ENCODE measurements at places on chromosomes 2 and 18.
A peak's percentile ranks its signal among the peaks of the same experiment; 100 is the strongest.

DNA sequence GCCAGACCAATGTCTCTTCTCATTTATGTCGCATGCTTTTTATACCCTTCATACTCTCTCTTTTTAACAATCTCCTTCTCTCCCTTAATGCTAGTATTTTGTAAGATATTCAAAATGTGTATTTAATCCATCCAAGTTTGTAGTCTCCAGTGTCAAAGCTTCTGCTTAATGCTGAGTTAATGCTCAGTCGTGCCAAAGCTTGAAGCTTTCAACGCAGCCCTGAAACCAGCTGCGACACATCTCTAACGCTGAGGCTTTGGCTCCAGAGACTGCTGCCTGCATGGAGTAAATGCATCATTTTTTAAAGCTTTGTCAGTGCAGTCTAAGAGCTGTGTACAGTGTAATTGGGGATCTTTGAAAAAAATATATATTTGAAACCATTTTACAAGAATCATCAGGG, 2108.8 kb upstream of the PIK3C3 start:
- DNase-seq: no peak

DNA sequence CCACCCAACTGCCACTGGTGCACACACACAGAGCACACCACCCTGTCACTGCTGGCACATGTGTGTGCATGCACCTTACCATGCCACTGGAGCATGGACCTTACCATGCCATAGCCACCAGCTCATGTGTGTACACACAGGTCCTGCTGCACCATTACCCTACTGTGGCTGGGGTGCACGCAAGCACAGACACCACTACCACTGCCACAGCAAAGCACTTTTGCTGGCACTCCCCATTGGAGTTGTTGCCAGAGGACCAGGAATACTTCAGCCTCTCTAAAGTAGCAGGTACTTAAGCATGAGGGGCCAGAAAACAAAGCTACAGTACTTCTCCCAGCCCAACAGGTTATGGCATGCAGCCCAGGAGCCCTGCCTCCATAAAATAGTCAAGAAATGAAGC, 404.8 kb downstream of the MBD2 start:
- no peak for DNase-seq

DNA sequence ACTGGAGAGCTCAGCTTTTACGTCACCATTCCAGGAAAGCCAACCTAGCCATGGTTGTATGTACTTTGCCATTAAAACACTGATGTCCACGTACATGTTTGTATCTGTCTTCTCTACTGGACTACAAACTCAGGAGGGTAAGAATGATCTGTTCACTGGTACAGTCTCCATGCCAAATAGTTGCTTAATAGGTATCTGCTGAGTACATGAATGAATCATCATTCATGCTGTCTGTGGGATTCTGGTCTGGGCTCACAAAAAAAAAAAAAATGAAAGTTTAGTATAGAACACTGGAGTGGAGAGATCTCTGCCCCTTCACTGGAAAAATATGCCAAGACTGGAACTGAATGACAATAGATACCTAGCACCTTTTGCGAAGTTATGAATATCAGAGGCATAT, 102.6 kb upstream of the ITGA4 start:
- no peak for DNase-seq

GRCh38 chr2:60867848-60868247, 13.5 kb upstream of the REL start:
- no peak for DNase-seq

- DNase-seq: no peak
These were observed 6.3 kb downstream of the TRABD2A start for GRCh38 chr2:84874381-84875212.

DNA sequence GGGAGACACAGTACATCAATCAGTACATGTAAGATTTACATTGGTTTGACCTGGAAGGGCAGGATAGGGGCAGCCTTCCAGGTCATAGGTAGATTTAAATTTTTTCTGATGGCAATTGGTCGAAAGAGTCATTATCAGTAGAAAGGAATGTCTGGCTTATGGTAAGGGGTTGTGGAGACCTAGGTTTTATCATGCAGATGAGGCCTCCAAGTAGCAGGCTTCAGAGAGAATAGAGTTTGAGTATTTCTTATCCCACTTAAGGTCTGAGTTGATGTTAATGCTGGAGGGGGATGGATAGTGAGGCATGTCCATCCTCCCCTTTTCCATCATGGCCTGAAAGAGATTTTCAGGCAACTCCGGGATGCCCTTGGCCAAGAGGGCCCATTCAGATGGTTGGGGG, 60.7 kb downstream of the SPTBN1 start:
- DNase-seq: peak; percentile 31

DNA sequence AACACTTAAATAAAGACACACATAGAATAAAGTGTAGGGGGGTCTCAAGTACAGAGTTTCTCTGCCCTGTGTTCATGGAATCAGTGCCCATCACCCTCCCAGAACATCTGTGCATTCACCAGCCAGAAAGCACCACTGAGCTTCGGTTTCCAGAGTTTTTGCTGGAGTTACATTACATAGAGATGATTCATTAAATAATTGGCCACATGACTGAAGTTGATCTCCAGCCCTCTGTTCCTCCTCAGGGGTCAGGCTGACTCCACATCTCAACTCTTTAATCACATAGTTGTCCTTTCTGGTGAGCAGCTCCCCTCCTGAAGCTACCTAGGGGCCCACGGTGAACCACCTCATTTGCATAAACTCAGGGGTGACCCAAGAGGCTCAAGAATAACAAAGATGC, 129.8 kb downstream of the METTL4 start:
- DNase-seq: peak; percentile 13

DNA sequence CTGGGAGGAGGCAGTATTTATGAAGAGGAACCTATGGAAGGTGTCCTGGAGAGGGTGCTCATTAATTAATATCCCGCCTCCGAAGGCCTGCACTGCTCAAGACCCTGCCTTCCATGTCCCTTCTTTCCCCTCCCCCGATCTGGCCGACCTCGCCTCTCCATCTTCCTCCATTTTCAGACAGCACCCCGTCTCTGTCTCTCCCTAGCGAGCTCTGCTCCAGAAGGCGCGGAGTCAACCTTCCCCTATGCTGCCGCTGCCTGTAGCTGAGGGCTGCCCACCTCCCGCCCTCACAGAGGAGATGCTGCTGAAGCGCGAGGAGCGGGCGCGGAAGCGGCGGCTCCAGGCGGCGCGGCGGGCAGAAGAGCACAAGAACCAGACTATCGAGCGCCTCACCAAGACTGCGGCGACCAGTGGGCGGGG, 1.1 kb upstream of the WBP1 start:
- DNase-seq: peak; percentile 31

GRCh38 chr2:8162552-8162951, 519.3 kb upstream of the ID2 start:
- no peak for DNase-seq

DNA sequence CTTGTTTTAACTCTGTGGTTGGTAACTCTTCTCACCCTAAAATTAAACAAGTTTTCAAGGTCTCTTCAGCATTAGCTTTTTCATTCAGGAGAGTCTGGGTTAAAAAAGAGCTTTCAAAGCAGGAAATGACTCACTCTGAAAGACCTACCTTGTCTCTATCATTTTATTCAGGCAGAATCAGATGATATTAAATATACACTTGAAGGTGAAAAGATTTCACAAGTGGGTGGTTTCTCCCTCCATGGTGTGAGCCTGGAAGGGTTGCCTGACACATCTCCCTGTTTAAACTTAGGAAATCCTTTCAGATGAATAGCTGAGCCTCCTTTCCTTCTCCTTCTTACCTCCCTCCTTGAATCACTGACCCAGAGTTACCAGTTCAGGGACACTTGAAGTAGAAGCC, 1402.0 kb upstream of the PIK3C3 start:
- no peak for DNase-seq

DNA sequence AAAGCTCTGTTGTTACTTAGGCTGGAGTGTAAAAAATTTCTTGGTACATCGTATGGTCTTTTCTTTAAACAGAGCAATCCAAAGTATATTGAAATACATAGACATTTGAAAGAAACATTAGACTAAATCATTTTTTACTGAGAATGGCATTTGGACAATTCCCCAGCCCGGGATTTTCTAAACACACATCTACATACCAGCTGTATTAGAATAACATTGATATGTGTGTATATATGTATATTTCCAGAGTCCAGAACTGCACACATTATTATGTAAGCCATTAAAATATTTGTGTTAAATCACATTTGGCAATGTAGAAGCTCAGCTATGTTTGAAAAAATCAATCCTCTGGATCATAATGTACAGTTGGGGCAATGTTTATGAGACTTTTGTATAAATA, 1853.6 kb upstream of the LRRTM1 start:
- no peak for DNase-seq

GRCh38 chr2:184520441-184520840, 77.9 kb upstream of the ZNF804A start:
- no peak for DNase-seq

DNA sequence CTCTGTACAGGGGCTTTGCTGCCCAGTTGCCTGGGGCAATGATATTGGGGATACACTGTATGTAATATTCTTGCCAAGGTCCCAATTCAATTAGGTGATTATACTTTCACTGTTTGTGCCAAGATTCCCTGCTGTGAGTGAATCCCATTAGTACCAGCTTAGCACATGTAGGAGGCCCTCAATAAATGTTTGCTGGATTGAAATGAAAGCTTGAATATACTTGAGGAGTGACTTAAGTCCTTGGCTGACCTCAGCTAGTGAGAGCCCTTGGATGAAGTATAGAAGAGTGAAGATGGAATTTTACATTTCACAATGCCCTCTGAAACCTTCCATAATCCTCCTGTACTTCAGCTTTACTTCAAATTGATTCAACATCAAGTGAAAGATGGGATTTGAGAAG, 102.9 kb downstream of the GATA6 start:
- DNase-seq: no peak

DNA sequence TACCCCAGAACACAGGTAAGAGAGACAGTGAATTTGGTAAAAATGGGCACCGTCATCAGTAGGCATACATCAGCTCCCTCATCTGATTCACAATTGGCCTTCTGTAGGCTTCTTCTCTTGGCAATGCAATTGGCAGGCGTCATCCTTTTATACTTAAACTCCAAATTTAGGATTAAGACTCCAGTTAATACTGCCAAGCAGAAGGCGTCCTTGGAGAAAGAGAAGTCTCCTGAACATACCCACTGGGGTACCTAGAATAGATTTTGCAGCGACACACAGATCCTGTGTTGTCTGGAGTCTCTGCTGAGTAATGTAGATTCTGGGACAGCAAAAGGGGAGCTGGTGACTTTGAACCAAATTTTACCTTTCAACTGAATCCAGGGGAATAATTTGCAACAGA, 592 bp upstream of the METAP1D start:
- DNase-seq: no peak

- no peak for DNase-seq
These were observed 174.6 kb upstream of the TPO start for GRCh38 chr2:1238598-1239138.

GRCh38 chr18:59659508-59660170, 37.6 kb downstream of the CCBE1 start:
- peak; percentile 56 for DNase-seq

- no peak for DNase-seq
These were observed 5.7 kb downstream of the KIF1A start for GRCh38 chr2:240814280-240814679.

- no peak for DNase-seq
These were observed 141.4 kb downstream of the BCL2 start for GRCh38 chr18:63177919-63178821.

DNA sequence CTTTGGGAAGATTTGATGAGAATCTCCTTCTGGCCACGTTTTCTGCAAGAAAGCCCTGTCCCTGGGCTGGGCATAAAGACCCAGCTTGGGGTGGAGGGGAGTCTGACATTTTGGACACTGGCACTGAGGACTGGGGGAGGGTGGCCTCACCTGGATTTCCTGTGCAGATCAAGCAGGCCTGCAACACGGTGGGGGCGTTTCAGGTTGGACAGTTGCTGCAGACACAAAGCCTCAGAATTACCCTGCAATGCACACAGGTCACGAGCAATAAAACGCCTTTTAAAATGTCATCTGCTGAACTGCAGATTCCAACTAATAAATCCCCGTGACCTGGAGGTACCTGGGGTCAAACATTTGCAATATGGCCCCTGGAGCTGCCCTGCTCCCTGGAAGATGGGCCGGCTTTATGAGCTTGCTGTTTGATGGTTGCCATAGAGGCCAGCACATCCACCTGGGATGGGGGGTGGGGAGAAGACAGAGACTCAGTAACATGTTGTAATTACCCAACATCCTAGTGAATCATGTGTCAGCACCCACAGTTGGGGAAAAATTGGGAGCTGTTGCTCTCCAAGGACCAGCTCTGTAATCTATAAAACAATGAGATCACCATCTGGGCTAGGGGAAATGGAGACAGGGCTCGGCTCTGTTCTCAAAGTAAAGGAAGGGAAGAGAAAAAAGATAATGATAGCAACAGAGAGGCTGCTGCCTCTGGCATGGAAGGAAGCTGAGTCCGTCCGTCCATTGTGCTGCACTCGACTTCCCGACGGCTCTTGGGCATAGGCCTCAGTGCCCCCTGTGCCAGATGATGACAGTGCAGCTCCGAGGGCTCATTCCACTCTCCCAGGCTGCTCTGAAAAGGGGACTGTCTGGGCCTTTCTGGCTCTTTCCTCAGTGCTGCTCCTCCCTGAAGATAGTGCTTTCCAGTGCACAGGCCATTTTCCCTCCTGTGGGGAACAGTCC, 340.3 kb downstream of the CYRIA start:
- no peak for DNase-seq

- no peak for DNase-seq
These were observed 17.3 kb upstream of the ARHGAP25 start for GRCh38 chr2:68717305-68717661.

DNA sequence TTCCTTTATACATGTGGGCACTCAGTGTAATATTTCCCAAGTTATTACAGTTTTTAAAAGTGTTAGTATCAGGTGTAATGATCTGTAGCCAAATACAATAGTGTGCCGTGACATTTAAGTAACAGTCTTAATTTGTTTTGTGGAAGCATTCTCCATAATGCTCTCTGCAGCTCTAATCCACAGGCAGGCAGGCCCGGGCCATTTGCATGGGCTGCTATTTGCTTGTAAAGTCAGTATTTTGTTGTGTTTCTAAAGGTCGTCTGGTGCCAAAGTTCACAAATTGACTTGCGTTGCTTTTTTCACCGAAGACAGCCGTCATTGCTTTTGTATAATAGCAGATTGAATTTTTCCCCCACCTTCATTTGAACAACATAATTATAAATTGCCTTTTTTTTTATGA, 153.0 kb downstream of the GBX2 start:
- DNase-seq: no peak

DNA sequence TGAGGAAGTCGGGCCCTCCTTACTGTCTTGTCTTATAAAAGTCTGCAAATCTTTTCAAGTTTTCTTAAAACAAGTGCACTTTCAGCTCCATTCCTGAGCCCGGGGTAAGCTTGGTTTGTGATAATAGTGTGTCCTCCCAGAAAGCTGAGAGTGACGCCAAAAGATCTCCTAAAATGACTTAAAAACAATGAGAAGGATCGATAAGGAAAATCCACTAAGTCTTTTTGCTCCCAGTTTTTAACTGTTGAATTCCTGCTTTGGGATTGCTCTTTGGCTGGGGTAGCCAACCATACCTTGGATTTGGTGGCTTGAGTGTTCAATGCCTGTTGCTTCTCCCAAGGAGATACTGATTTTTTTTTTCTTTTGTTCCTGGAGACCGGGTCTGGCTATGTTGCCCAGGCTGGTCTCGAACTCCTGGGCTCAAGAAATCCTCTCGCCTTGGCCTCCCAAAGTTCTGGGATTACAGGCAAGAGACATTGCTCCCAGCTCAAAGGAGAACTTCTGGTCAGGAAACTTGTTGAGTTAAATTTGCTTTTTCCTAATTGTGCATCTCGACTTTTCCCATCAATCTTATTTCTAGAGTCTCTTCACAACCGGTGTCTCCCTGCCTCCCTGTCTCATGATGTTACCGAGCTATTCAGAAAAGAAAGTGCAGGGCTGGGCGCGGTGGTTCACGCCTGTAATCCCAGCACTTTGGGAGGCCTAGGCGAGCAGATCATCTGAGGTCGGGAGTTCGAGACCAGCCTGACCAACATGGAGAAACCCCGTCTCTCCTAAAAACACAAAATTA, 3.0 kb downstream of the TGIF1 start:
- DNase-seq: no peak

Measured in RCC 7860 (cell line).